ENCODE measurements at places on chromosomes 13 and 19.

- no peak for DNase-seq
These were observed 2.6 kb downstream of the VMAC start for GRCh38 chr19:5907241-5907640.

DNA sequence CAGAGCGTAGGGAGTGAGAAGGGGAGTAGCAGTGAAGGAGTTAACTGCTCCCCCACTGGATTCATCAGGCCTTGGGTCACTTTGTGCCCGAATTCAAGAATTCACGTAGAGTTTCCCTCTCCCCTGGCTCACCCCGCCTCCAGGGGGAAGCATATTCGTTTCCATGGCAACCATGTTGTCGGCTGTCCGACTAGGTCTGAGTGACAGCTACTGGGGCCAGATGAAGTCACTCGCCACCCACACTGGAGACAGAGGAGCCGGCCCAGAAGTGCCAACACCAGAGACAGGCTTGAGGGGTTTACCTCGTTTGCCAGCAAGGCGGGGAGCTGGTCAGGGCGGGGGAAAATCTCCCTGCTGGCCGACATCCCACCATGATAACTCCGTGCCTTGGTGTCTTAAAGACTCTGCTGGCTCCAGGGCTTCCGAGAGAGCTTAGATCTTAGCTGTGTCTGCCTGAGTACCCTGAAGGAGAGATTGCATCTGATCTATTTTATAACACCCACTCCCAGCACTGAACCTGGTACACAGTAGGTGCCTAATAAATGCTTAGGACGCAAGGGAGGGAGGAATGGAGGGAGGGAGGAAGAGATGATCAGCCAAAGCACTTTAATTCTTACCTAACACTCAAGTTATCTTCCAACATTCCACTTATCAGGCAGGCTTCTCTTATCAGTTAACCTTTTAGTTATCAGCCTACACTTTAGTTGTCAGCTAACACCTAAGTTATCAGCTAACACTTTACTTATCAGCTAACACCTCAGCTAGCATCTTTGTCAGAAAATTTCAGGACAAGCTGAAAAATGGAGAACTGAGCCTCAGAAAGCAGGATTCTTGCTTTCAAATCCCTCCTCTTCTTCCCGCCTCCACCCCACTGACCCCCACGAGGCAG lies 57.2 kb upstream of the ZNRF4 start:
- no peak for DNase-seq

DNA sequence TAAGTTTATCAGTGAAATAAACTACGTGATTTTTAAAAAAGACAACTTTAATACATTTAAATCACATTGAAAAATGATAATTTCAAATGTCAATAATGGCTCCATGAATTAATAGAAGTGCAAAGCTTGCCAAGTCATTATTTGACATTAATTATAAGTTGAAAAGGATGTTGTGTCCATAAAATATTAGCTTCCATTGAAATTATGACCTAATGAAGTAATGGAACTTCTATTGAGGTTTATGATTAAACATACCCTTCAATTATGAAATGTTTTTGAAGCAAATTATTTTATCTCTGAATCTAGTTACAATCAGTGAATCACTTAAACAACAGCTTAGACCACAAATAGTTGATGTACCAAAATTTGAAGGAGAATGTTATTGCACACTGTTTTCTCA lies 144.2 kb downstream of the SLITRK6 start:
- DNase-seq = no peak

DNA sequence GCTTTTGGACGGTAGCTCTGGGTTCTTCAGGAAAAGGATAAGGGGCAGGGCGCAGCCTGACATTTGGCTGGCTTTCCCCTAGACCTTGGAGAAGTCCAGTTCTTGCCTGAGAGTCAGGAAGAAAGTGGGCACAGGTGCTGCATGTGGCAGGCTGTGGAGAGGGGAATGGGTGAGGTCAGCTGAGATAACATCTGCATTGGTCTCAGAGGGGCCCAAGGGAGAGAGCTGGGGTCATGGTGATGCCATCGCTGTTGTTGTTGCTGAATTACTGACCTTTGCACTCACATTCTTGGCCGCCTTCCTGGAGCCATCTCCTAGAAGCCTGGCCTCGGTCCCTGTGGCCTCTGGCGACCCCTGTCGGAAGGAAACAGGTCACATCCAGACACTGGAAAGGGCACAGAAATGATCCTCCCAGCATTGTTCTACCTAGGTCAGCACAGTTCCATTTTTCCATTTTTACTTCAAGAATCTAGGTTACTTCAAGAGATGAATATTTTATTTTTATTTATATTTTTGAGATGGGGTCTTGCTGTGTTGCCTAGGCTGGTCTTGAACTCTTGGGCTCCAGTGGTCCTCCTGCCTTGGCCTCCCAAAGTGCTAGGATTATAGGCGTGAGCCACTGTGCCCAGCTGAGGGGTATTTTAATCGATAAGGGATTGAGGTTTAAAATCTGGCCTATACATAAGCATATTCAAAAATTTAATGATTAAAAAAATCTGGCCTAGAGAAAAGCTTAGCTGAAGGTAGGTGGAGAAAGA lies 6.5 kb upstream of the LIPE start:
- DNase-seq = no peak

GRCh38 chr13:59360108-59360507 lies 803.6 kb downstream of the DIAPH3 start:
- DNase-seq = no peak

DNA sequence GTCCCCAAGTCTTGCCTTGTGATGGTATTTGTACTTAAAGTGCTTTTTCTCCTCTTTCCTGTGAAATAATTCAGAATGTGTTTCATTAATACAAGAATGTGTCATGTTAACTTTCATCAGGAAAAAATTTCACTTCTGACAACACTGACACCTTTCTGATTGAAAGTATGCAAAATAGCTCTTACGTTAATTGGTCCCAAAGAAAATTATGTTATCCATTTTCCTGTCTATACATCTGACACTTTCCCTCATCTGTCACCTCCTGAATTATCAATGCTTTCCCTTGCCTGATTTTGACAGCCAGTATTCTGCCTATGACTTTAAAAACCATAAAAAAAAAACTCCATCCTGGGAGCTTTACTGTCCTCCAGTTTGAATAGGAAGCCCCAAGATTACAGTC lies 336.5 kb downstream of the ATP8A2 start:
- DNase-seq = no peak

GRCh38 chr19:49142866-49143335 lies 12.3 kb downstream of the HRC start:
- DNase-seq = no peak

All from iPS DF 19.7 (cell line).